MG63 (cell line): ENCODE measurements at places on chromosomes 13 and 19. TPM values are rescaled to one million over a fixed set of nuclear protein-coding genes. Genes with fewer than 3 reads are reported as not detected.

DNA sequence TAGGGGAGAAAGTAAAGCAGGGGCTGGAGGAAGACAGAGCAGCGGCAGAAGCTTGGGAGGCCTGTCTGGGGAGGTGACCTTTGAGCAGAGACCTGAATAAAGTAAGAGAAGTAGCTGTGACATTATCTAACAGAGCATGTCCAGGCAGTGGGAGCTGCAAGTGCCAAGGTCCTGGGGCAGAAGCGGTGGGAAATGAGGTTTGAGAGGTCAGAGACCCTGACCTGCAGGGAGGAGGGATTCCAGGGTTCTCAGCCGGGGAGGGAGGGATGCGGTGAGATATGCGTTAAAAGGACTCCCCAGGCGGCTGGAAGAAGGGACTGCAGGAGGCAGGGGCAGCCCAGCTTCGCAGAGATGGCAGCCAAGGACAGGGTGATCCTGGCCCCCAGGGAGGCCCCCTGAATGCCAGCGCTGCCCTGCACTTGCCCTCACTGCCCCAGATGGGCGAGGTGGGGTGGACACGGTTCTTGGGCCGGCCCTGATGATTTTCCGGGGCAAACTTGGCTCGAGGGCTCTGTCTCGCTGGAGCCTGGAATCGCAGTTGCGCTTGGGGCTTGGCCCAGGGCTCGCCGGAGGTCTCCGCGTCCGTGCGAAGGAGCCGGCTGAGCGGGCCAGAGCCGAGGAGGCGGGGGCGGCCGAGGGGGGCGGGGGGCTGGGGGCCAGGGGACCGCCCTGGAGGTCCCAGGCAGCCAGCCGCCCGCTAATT, 3.2 kb downstream of the CRLF1 start:
- DNase-seq = no peak

- peak; percentile 57 for DNase-seq
These were observed 2.8 kb downstream of the PTGER1 start for GRCh38 chr19:14472202-14472938.

- no peak for DNase-seq
These were observed 81.2 kb upstream of the WASF3 start for GRCh38 chr13:26476111-26476781.

DNA sequence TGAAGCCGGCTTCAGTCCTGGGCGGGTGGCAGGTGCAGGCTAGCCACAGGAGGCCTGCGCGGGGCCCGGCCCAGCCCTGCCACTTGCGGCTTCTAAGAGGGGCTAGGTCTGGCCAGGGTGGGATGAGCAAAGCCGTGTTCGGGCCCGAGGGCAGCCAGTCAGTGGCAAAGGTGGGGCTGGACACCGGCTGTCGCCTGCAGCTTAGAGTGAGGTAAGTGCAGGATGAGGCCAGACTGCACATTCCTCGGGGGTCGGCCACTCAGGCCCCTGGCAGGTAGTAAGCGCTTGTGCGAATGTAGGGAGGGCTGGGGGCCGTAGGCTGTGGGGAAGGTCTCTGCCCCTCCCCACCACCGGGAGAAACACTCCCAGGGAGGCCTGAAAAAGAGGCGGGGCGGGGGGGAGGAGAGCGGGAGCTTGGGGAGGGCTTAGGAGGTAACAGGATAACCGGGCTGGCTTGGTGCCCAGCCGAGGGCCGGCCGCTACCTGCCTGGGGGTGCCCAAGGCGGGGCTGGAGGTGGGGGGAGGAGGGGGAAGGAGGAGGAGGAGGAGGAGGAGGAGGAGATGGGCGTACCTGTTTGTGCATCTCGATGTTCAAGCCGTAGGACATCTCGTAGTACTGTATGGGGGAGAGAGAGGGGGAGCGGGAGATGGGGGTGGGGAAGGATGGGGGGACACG, 6.4 kb downstream of the TLE5 start:
- no peak for DNase-seq

DNA sequence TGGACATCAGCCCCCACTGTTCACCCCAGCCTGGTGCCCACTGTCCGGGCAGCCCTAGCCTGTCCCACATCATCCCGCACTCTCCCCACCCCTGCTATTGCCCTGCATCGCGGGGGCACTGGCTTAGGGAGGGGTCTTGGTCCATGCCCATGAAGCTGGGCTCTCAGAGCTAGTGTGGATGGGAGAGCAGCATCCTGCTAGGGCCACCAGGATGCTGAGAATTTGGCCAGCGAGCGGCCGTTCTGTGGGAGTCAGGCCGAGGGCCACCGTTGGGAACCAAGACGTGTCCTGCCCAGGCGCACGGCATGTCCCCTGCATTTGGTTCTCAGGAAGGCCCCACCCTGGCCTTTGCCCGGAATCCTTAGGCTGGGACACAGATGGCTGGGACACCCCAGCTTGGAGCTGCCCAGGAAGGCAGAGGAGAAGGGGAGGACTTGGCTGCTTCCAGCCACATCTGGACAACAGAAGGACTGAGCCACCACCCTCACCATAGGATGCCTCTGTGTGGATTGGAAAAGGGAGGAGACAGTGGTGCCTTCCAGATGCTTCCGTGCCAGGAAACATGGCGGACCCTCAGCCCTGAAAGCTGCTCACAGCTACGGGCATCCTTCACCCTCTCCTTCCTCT, 14.6 kb downstream of the ADGRE5 start:
- no peak for DNase-seq

DNA sequence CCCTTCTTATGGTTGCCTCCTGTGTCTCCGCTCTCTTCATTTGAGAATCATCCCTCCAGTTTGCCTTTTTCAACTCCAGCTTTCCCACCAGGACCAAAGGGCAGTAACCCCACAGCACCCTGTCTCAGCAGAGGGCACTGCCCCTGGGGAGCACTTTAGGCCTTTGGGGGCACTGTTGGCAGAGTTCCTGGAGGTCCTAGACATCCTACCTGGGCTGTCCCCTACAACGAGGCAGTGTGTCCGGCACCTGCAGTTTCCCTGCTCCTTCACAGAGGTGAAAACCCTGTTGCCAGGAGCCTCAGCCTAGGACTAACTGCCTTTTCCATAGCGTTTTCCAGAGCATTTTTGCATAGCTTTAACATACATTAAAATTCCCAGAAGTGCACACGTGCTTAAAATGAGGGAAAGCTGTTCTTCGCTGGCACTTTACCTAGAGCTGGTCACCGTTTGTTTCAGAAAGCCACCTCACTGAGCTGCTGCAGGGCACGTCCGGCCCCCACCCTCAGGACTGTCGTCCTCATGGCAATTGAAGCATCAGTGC, 234.9 kb downstream of the TEX29 start:
- DNase-seq = no peak

DNA sequence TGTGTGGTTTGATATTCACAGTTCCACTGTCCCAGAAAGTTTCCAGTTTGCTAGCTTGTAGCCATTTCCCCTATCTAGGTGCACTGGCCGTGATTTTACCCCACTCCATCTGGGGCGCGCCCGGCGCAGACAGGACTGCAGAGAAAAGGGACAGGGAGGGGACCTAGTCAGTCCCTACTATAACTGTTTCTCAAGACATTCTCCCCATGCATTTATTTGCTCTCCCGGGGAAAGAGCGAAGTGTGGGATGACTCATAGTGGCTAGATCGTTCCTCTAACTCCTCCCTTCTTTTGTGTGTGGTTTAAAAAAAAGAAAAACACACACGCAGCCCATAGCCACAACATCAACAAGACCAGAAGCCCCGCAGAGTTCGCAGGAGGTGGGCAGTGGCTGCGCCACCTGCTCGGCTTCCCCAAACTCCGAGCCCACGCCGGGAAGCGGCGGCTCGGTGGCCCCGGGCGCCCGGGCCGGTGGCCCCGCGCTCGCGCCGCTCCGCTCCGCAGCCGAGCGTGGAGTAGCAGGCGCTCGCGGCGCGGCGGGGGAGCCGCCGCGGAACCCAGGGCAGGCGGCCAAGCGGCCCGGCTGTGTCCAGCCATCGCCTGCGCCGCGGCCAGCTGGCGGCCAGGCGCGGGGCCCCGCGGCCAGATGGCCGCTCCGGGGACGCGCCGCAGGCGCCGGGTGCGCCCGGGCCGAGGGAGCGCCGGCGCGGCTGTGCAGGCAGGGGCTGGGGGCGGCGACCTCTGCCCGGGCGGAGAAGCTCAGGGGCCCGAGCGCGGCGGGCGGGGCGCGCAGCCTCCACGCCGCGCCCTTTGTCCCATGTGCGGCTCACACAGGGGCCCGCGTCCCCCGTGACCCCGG, 653 bp downstream of the TMTC4 start:
- DNase-seq = peak; percentile 65

GRCh38 chr13:73828811-73829210, 305.4 kb downstream of the KLF12 start:
- DNase-seq = no peak

DNA sequence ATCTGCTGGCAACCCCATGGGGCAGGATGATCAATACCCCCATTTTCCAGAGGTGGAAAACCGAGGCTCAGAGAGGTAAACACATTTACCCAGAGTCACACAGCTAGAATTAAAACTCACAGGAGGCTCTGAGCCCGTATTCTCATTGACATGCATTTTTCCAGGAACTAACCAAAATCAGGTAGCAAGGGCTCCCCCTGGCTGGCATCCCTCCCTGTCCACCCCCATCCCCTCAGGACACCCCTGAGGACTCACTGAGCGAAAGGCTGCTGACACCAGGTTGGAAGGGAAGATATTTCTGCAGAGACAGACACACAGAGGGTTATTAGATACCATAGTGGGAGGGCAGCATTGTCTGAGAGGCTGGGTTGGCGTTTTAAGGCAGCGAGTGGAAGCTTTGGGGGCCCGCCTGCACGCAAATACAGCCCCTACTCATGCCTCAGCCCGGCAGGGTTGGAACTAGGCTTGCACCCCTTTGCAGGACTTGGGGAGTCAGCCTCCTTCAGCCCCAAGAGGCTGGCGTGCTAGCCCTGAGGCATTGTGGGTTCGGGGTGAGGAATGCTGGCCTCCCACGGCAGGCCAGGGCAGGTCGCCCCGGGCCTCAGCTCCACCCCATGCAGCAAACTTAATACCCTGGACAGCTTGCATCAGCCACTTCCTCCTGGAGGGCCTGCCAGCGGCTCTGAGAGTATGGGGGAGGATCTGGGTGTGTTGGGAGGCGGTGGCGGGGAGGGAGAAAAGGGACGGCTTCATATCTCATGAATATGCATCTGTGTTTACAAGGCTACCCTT, 3.9 kb downstream of the SLC1A5 start:
- peak; percentile 98 for DNase-seq

DNA sequence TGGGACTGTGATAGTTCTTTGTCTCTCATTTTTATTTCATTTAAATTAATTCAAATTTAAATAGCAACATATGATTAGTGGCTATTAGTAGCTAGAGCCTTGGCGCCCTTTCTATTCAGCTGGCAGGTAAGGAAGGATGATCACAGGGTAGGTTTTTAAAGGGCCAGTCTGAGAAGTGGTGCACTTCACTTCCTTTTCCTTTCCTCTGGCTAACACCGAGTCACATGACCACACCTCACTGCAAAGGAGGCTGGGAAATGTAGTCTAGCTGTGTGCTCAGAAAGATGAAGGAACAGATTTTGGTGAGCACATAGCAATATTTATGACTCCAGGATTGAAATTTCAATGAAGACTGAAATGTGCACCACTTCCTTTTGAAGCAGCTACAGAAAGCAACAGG, 128.7 kb downstream of the TSHZ3 start:
- no peak for DNase-seq

GRCh38 chr13:100131863-100132574, 43.1 kb downstream of the PCCA start:
- peak; percentile 37 for DNase-seq

Gene DIAPH3
- 24.8 and 32.4 TPM in 2 replicates for total RNA-seq

Gene VRK3
- 14.3 and 41.0 TPM in 2 replicates for total RNA-seq

Gene PINLYP
- total RNA-seq = 2.3 TPM in 1 of 2 replicates, not detected in the other

Gene ZNF582
- total RNA-seq = not detected in 2 replicates
